ENCODE measurements at places on chromosomes 1 and 21. TPM values are rescaled to one million over a fixed set of nuclear protein-coding genes. Genes with fewer than 3 reads are reported as not detected.

DNA sequence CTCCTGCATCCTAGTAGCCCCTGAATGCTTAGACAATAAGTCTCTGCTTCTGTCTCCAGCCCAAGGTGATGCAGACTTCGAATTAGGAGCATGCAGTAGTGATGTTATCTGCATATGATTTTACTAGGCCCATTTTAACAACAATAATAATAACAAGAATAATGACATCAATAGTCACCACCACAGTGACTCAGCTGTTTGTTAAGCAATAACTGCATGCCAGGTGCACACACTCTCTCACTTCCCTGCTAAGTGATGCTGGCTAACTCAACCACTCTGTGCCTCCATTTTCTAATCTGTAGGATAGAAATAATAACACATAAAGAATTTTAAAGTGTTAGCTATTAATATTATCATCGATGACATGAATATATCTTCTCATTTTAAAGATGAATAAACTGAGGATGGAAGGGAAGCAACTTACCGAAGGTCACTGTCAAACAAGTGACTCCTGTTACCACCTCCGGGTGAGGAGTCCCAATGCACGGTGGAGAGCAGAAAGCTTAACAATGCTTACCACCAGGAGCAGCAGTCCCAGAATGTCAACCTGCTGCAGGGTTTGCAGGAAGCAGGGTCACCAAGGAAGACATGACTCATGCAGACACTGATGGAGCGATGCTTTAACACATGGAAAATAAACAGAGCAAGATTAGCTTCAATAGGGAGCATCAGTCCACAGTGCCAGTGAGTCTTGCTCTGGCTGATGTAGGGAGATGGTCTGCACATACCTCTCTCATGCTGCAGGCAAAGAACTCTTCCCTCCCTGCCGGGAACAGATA is 290.2 kb downstream of the SPATA17 start:
- no peak for ATAC-seq

DNA sequence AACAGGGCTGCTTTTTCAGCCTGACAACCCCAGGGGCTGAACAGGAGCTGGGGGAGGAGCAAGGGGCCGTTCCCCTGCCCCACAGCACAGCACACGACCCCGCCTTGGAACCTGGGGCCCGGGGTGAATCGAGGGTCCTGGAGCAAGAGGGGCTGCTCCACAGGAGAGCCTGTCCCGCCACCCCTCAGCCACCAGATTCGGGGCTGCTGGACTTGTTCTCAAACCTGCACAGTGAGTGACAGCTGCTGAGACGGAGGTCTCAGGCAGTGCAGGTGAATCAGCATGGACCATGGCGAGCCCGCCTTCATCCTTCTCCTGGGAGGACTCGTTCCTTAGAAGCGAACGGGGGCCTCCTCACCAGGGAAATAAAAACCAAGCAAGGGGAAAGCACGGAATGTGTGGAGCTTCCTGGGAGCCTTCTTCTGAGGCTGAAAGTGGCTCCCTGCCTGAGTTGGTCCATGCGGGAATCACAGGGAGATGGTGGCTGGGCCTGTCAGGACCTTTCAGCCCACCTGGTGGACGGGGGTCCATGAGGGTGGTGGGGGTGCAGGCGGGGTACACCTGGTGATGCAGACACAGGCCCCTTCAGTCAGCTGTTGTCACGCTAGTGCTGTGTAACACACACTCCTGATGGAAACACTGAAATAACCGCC is 125.4 kb downstream of the SIK1 start:
- no peak for ATAC-seq

- ATAC-seq = no peak
These were observed 88.4 kb downstream of the DPYD start for GRCh38 chr1:97832481-97832880.

DNA sequence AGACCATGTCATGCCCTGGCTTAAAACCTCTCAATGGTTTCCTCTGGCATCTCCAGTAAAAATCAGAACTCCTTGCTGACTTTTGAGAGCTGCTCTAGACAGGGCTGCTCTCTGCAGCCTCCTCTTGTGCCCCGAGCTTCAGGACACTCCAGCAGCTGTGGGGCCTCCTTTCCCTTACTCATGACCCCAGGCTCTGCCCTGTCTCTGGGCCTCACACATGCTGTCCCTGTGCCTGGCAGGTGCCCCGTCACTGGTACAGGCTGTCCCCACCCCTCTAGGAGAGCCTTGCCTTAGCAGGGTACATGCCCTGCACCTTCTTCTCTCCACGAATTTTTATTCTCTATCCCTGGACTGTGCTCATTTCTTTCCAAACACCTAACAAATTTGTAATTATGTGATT is 43.2 kb downstream of the HIVEP3 start:
- peak; percentile 19 for ATAC-seq

- no peak for ATAC-seq
These were observed 2.6 kb downstream of the HFM1 start for GRCh38 chr1:91402023-91402422.

DNA sequence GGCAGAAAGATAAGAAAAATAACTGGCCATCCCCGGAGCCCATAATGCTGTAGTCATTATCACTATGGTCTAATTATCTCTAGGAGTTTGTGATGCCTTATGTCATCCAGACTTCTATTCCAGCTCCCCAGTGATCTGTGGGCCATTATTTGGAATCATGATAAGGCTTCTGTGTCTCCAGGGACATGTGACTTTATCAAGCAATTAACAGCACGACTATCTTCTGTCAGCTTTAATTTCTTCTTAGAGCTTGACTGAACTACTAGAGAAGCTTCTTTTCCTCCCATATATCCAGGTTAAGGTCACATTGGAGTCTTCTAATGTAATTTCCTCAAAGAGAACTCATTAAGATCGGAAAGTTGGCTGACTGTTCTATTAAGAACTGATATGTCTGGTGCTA is 100.4 kb downstream of the LHX8 start:
- no peak for ATAC-seq

DNA sequence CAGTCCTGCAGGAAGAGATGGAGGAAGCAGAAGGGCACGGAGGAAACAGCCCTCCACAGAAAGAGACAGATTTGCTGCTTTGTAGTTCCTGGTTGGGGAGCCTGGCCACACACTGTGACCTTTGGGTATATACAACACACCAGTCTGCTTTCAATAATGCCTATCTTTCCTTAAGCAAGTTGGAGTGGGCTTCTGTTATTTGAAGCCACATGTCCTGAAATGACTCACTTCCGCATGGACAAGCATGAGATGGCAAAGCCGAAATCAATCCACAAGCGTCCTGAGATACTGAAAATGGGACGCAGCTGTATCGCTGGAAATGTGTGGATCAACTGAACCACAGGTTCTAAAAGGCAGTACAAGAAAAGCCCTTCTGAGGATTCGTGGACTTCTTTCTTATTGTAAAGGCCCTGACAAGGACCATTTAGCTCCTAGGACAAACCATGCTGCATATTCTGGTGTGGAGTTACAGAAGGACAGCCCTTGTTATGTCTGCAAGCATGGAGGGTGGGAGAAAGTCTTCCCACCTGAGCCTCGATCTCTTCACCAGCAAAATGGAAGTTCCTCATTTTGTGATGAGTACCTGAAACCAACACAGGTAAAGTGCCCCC is 22.7 kb upstream of the FHAD1 start:
- no peak for ATAC-seq

GRCh38 chr1:26181586-26182382 is 4.5 kb downstream of the CNKSR1 start:
- ATAC-seq = no peak

DNA sequence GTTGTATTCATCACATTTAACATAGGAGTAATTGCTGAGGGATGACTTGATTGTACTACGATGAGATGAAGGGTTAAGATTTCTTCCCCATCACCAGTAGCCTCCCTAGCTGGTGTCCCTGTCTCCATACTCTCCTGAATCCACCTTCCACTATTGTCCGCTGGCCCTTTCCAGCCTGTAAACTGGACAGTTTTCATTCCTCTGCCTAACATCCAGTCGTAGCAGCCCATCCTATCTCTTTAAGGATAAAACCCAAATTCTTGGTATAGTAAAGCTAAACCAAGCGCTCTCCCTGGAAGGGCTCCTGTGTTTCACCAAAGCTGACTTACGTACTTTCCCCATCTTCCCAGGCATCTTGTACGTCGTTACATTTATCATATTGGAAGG is 670 bp downstream of the COX20 start:
- no peak for ATAC-seq

DNA sequence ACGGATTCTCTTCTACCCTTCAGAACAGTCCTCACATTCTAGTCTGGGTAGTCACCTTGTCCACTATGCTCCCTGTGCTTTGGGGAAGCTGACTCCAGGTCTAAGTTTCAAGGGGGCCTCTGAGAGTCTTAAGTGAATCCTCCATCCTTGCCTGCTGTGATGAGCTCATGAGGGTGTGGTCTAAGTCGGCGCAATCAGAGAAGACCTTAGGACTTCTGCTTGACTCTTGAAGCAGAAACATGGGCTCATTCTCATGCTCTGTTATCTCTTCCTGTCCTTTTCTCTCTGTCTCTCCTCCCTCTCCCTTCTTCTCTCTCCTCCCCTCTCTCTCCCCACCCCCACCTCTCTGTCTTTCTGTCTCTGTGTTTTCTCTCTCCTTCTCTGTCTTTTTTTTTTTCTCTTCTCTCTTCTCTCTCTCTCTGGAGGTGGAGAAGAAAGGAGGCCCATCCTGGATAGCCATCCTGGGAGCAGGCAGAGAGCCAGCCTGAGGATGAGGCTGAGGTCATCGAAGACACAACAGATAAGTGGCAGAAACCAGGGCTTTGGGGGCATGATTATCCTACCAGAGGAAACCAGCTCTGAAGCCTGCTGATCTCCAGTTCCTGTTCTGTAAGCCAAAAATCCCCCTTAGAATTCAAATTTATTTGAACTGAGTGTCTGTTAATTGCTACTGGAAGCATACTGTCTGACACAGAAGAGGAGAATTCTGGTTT is 245.6 kb downstream of the SIPA1L2 start:
- ATAC-seq = no peak

- no peak for ATAC-seq
These were observed 8.8 kb upstream of the XCL1 start for GRCh38 chr1:168567568-168567967.

- peak; percentile 39 for ATAC-seq
These were observed 81.7 kb upstream of the TSPAN2 start for GRCh38 chr1:115170961-115171392.

DNA sequence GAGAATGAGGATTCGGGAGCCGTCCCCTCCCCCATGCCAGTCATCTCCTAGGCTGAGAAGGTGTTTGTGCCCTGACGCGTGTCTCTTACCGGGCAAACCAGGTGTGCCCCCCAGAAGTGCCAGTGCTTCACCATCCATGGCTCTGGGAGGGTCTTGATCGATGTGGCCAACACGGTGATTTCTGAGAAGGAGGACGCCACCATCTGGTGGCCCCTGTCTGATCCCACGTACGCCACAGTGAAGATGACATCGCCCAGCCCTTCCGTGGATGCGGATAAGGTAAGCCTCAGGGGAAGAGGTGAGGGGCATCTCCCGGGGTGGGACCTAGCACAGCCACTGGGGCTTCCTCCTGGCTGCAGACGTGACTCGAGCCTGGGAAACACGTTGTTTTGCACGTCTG is 959 bp downstream of the PADI6 start:
- ATAC-seq = no peak

DNA sequence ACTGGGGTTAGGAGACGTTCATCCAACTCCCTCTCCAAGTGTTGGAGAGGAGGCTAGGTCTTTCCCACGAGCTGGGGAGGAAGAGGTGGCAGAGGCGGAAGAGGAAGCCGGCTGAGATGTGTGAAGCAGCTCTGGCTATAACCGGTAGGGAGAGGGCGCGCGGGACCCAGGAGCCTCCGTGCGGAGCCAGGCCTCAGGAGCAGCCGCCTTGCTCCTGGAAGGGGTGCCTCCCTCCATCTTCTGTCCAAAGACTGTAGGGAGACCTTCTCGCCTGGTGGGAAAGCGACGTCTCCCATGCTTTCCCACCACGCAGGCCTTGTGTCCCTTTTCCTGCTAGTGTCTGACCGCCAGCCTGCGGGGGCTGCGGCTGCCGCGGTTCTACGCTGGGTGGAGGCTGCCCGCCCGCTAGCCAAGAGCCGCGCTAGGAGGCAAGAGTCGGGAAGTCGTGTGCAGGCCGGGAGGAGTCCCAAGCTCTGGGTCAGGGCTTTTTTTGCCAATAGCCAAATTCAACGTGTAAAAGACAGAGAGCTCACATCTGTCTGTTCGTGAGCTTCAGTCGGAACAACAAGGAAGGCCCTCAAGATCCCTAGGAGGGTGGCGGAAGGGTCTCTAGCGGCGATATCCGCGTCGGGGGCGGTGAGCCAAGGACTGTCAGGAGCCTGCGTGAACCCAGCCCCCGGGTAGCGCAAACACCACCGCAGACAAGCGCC is 8.4 kb upstream of the NBPF11 start:
- no peak for ATAC-seq

DNA sequence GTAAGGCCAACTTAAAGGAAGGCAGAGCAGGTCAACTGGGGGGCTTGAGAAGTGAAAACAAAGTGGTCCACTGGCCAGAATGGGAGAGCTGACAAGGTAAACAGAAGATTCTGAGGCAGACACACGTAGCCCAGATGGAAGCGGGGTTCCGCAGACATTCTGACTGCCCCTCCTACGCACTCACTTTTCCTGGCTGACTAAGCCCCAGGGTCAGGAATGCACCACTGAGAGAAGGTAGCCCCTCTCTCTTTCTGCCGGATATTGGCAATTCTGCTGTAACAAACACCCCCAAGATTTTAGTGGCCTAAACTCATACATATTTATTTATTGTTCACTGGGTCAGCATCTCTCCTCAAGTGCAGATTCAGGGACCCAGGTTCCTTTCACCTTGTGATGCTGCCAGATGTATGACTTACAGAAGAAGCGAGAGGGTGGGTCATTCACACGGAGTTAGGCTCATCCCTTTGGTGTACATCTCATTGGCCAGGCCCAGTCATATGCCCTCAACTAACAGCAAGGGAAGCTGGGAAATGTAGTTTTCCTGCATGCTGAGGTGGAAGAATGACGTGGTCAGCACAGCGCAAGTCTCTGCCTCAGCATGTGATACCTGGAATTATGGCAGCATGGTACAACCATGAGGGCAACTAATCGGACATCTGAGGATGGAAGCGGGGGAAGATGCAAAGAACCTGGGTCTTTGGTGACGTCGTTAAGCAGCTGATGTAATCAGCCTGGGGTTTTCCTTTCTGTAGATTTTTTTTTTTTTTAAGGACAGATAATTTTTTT is 43.4 kb upstream of the MRPS6 start:
- ATAC-seq = peak; percentile 77

DNA sequence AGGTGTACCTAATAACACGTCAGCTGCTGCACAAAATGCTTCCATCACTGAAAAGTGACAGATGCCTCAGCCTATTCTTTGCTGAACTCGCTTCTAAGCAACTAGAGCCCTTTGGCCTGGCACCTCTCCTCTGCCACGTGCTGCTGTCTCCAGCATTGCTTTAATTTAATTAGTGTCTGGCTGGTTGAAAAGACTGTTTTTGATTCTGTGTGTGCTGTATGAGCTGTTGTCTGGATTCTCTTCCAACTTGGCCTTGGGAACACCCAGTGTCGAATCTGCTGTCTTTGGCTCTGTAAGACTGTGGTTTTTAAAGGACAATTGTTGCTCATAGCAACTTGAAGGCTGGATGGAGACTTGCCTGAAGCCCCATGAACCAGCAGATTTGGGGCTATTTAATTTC is 109.5 kb downstream of the PSMG1 start:
- no peak for ATAC-seq

TOR3A gene
- 17.8 TPM for total RNA-seq

IL20 gene
- total RNA-seq = not detected

CLK2 gene
- 34.3 TPM for total RNA-seq

CA6 gene
- not detected for total RNA-seq

All from gastroesophageal sphincter (tissue), 4 donors.